ENCODE measurements at places on chromosomes 2 and 18.

- DNase-seq, result no peak
These were observed 424.2 kb downstream of the TSN start for GRCh38 chr2:122179492-122180165.

DNA sequence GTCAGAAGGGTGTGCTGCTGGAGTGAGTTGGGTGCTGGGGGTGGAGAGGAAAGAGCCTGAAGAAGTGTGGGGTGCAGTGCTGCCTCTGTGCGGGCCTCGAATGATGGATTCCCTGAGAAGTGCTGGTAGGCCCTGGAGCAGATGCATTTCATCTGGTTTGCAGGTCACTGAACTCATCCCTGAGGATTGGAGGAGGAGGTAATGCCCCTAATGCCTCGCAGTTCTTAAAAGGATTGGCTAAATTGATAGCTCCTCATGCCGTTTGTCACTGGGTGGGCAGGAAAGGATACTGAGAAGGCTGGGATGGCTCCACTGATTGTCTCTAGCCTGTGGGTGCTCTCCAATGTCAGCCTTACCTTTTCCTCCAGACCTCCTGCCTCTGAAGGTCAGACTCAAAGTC is 74.1 kb downstream of the CTIF start:
- DNase-seq, result no peak

DNA sequence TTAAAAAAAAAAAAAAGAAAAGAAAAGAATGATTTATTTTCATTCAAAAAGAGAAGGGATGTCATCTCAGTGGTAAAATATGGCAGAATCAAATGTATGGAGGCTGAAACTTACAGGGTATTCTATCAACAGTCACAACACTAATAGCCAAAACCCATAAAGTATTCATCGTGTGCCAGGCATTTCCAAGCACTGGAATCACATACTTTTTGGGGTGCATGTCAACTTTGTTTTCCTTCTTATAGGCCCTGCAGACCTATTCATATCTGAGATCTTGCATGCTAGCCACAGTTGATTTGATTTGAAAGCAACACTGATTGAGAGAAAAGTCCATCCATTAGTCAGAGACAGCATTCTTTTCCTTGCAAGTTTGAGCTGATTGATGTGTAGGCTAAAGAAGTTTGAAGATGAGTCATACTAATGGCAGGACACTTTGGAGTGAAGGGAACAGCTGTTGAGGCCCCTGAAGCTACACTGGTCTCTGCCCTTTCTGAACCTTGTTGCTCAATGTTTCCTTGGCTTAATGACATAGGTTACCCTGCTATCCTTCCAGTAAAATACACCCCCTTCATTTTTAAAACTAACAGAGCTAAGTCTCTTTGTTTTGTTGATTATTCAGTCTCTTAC is 22.0 kb downstream of the KATNAL2 start:
- DNase-seq, result no peak

- DNase-seq, result no peak
These were observed 327.1 kb upstream of the CDH19 start for GRCh38 chr18:66931010-66931409.

DNA sequence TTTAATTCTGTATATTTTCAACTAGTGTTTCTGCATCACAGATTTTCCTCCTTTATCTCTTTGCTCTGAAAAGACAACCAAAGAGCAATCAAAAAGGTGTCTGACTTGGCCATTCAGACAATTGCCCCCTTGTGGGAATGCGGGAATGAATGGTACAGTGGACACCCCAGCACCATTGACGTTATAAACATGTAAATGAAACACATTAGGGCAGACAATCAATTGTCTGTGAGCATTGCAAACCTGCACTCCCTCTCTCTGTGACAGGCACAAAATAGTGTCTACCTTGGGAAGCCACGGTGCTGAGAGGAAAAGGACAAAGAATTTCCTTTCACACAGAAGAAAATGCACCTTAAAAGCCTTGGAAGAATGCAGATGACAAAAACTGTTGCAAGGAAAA is 8.0 kb downstream of the ZEB2 start:
- DNase-seq, result peak; percentile 66

- no peak for DNase-seq
These were observed 64.7 kb upstream of the SLC8A1 start for GRCh38 chr2:40516604-40517003.

GRCh38 chr18:33946336-33946735 is 278.4 kb downstream of the NOL4 start:
- no peak for DNase-seq

GRCh38 chr2:10798783-10799182 is 13.8 kb downstream of the PDIA6 start:
- peak; percentile 41 for DNase-seq

DNA sequence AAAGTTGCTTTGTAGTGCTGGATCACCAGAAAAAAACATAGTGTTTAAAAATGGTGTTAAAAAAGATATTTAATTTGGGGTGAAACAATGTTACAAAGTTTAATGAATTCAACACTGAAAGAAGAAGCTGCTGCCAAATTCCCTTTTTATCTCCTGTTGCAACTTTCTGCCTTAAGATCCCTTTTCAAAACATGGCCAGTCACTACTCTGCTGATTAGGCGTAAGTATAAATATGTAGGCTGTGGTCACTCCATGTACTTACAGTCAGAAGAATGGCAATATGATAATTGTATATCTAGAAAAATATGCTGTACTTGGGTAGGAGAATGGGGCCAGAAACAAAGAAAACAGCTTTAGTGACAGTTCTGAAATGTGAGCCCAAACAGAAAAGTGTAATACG is 123.5 kb upstream of the ZBTB14 start:
- no peak for DNase-seq

GRCh38 chr2:53777134-53777533 is 9.5 kb downstream of the CHAC2 start:
- DNase-seq, result no peak

DNA sequence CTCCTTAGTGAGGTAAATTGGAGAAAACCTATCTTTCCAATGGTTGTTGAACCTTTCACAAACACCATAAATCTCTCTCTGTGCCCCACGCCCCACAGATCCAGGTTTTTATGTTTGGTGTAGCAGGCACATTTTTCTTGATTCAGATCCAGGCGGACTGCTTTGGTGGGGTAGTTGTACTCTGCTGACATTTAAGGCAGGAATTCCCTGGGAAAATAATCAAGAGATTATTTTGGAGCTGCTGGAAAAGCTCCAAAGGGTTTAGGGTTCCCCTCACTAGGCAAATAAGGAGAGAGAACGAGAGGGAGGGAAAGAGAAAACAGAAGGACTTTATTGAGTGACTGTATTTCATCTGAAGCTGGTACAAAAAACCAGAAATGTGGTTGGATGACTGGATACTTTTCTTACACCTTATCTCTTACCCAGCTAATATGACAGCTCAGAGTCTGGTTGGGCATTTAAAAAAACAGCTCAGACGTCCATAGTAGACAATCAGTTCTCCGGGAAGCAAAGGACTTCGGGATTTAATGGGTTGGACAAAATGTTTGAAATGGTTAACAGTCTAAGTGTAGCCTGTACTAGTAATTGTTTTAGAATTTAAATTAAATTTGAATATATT is 3.6 kb upstream of the AQP4 start:
- no peak for DNase-seq

DNA sequence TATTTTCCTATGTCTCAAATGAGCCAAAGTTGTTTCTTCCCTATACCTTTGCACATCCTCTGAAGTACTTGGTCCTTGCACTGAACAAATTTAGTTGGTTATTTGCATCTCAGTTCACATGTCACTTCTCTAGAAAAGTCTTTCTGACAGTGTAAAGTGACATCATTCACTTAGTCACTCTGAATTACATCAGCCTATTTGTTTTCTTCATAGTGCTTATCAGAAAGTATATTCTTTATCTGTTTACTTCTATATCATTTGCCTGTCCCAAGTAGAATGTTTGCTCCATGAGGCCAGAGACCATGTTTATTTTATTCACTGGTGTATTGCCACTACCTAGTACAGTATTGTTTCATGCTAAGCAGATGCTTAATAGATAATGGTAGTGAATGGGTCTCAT is 173.7 kb downstream of the HNMT start:
- DNase-seq, result no peak

DNA sequence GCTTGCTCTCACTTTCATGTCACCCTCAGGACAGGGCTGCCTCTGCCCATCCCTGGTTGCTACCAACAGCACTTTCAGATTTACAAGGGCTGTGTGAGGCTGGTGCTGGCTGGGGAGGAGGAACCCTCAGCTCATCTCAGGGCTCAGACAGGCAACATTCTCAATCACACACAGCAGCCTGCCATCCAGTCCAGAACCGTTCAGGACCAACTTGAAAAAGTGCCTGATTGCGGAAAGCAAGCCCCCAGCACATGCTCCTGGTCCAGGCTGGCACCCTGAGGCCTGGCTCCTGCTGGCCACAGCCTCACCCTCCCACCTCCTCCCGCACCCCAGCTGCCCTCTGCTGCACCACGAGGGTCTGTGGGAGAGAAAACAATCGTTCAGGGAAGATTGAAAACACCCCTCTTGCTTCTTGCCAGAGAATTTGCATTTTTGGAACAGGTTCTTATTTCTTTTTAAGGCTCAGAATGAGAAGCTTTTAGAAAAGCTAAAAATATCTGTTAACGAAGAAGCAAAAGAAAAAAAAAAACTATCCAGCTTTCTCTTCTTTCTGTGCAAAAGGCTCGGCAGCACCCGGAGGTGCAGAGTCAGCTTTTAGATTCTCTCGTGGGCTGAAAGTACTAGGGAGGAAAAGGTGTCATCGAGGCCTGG is 403.8 kb upstream of the ID2 start:
- DNase-seq, result no peak

DNA sequence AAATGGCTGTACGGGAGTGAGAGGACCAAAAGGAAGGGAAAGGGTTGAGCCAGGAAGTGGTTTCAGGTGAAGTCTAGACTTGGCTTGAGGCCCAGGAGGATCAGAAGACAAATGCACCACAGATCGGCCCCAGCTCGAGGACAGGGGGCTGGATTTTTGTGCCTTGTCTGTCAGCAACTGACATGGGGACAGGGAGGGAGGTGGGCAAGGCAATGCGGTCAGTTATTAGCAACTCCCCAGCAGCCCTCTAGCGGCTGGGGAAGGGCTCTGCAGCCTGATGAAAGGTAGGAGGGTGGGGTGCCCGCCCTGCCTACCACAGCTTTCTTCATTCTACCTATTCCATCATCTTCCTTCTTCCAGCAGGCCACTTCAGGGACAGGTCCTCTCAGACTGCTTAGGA is 50.0 kb downstream of the CPO start:
- DNase-seq, result peak; percentile 64

GRCh38 chr18:68693091-68693815 is 21.7 kb downstream of the TMX3 start:
- no peak for DNase-seq

GRCh38 chr2:48270209-48270608 is 259.7 kb upstream of the STON1 start:
- no peak for DNase-seq

- DNase-seq, result no peak
These were observed 25.0 kb upstream of the CXXC1 start for GRCh38 chr18:50312296-50313030.

All from neural progenitor cell (in vitro differentiated cells).